ENCODE measurements at places on chromosomes 4 and X.

GRCh38 chr4:180422989-180423711, 1820.1 kb upstream of the TENM3 start:
- no peak for DNase-seq

DNA sequence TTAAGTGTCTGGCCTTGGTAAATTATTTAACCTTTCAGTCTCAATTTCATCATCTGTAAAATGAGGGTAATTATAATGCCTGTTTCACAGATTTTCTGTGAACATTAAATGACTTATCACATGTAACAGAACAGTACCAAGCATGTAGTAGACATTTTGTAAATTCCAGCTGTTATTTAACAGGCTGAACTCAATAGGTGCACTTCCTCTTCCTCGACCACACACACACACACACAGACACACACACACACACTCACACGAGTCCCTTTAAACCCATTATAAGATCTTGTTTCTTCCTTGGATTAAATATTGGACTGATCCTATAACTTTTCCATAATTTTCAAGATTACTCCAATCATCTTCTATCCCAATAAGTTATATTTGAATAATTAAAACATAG, 53.4 kb upstream of the COL25A1 start:
- DNase-seq = no peak

- DNase-seq = no peak
Observed at GRCh38 chr4:150253965-150254630, 175.9 kb downstream of the DCLK2 start.

GRCh38 chrX:21004835-21005234, 369.4 kb upstream of the CNKSR2 start:
- DNase-seq = peak; percentile 27

DNA sequence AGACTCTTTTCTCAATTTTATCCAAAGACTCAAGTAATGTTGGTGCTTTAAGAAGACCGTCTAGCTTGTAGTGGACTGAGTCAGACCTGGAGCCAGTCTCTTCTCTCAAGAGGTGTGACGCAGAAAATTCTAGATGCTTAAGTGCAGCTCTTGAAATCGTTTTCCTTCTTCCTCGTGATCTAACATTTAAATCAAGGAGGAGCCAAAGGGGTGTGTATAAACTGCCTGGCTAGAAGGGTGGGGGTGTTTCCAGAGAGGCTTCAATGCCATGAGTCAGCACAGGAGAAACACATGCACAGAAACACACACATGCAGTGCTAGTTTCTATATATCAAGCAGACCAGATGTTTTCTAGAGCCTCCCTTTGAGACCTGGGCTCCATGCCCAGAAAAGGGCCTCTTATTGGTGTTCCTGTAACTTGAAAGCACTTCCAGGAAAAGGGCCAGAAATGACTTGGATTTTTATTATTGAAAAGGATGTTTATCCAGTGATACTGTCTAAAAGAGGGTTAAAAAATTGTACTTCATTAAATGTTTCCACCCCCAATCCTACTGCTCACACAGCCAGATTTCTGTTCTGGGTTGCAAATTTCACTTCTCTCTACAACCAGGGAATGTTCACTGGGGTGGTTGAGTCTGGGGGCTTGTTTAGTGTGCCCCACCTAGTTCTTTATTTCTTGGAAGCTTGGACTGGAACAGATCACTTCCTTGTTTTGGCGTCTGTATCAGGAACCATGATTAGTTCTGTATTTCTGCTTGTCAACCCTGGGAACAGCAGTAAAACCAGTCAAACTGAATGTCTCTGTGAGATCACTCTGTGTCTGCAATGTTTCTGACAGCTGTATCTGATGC, at the start of gene CLIC2:
CLIC2 (minus strand) TSS at position 129 of the 851 bp plus-strand sequence. CDS start 187 bp downstream, outside the sequence.
- DNase-seq = peak; percentile 54

DNA sequence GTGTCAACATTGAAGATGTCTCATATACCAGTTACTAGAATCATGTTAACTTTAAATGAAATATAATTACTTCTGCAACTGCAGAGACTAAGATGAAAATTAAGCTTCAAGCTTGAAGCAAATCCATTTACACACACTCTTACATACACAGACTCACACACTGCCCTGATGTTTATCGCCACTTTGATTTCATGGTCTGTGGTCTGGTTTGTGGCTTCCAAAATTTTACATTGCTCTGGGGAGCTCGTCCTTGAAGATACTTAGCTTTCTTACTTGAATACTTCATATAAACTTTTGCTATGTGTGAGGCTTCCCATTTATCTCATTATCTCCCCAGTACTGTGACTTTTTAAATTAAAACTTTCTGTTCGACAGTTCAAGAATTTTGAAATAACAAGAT, 35.8 kb downstream of the ARHGEF38 start:
- DNase-seq = no peak
